ENCODE measurements at places on chromosomes 5 and 9.
A peak's percentile ranks its signal among the peaks of the same experiment; 100 is the strongest.

GRCh38 chr5:55123365-55123764 lies 20.9 kb downstream of the GZMA start:
- DNase-seq: no peak
- no peaks in the 10 kb centered on the region for H3K4me1 ChIP-seq
- no peak overlapping the region for H3K27ac ChIP-seq
- H3K27me3 ChIP-seq: no peaks in the 10 kb centered on the region
- H3K4me3 ChIP-seq: no peak overlapping the region
- H3K36me3 ChIP-seq: no peaks in the 10 kb centered on the region

GRCh38 chr5:107739661-107740060 lies 68.9 kb upstream of the EFNA5 start:
- H3K4me3 ChIP-seq: no peak overlapping the region
- no peak overlapping the region for H3K27ac ChIP-seq
- no peaks in the 10 kb centered on the region for H3K27me3 ChIP-seq
- DNase-seq: no peak

DNA sequence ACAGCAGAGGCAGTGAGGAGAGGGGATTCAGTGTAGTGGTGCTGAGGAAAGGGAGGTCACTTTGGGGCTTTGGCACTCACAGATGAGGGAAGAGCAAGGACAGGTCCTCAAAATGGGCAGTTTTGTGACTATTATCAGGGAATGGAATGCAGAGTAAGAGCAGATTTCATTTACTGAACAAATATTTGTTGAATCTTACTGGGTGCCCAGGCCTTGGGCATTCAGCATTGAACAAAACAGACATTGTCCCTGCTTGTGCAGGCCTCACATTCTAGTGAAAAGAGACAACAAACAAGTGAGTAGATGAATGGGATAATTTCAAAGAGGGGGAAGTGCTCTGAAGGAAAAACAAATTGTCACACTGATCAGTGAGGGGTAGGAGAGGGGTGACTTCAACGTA lies 404.1 kb downstream of the DMRT2 start:
- DNase-seq: no peak
- H3K36me3 ChIP-seq: no peaks in the 10 kb centered on the region
- H3K27me3 ChIP-seq: no peaks in the 10 kb centered on the region
- H3K27ac ChIP-seq: no peak overlapping the region
- no peak overlapping the region for H3K4me3 ChIP-seq

DNA sequence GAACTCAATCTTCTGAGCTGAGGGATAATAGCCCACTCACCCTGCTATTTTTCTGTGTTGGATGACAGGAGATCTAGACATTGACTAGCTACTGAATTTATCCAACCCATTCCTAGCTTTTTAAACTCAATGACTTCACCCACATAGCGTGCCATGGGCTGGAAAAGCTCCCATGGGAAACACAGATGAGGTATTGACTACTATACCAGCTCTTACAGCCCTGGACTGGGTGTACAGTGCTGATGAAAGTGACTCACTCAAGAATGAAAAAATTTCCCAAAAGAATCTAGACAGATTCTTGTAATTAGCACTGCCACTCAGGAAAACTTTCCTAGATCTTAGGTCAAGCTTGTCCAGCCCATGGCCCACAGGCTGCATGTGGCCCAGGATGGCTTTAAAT lies 72.7 kb upstream of the NREP start:
- no peak overlapping the region for H3K4me3 ChIP-seq
- H3K27me3 ChIP-seq: no peaks in the 10 kb centered on the region
- DNase-seq: no peak
- H3K4me1 ChIP-seq: no peaks in the 10 kb centered on the region
- H3K27ac ChIP-seq: no peak overlapping the region

DNA sequence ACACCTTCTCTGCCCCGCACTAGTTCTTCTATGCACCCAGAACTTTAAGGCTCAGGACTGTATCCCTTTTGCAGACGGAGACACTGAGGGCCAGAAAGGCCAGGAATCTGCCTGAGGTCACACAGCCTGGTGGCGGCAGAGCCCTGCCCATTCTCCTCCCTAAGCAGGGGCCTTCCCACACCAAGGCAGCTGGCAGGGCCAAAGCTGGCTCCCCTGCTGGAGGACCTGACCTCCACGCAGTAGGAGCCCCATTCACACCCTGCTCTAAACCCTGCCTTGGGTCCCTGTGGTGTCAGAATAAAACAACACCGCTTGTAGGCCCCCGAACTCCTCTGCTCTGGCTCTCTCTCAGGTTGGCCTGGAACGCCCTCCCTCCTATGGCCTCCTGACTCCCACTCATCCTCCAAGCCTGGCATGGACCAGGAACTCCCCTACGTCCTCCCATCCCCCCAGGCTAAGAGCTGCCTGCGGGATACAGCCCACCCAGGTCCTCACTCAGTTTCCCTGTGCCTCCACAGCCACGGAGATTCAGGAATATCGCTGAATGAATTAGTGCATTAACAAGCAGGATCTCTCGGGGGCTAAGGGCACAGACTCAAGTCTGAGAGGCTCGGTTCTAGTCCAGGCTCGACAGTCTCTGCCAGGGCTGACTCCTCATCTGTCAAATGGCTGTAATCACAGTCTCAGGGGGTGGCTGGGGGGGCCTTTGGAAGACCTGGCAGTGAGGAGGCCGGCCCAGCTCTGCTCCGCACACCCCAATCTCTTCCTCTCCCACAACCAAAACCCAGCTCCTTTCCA lies 2.8 kb downstream of the ST6GALNAC6 start:
- H3K36me3 ChIP-seq: no peaks in the 10 kb centered on the region
- H3K27me3 ChIP-seq: no peaks in the 10 kb centered on the region
- no peak overlapping the region for H3K27ac ChIP-seq
- no peak overlapping the region for H3K4me3 ChIP-seq
- DNase-seq: peak; percentile 10

- H3K27ac ChIP-seq: peak overlapping the region; percentile 68
- peaks cover 23% of the 10 kb centered on the region for H3K4me1 ChIP-seq
- peak; percentile 57 for DNase-seq
- no peaks in the 10 kb centered on the region for H3K36me3 ChIP-seq
- peaks cover 10% of the 10 kb centered on the region for H3K27me3 ChIP-seq
These were observed 1.1 kb upstream of the TLE4 start for GRCh38 chr9:79570448-79571308.

- no peak overlapping the region for H3K4me3 ChIP-seq
- no peaks in the 10 kb centered on the region for H3K4me1 ChIP-seq
These were observed 94.3 kb upstream of the CPEB4 start for GRCh38 chr5:173793648-173794548.

GRCh38 chr9:89361031-89361430 lies 42.7 kb downstream of the SECISBP2 start:
- no peak for DNase-seq
- H3K27me3 ChIP-seq: no peaks in the 10 kb centered on the region
- H3K4me3 ChIP-seq: no peak overlapping the region
- no peak overlapping the region for H3K27ac ChIP-seq
- no peaks in the 10 kb centered on the region for H3K4me1 ChIP-seq
- peaks cover 4% of the 10 kb centered on the region for H3K36me3 ChIP-seq

GRCh38 chr9:112115970-112116753 lies 58.9 kb downstream of the SUSD1 start:
- no peak overlapping the region for H3K4me3 ChIP-seq
- no peak overlapping the region for H3K27ac ChIP-seq
- DNase-seq: no peak
- no peaks in the 10 kb centered on the region for H3K36me3 ChIP-seq
- peaks cover 13% of the 10 kb centered on the region for H3K4me1 ChIP-seq

Data from B cell (primary cell).